Activated CD8-positive, alpha-beta memory T cell treated with anti-CD3 and anti-CD28 coated beads for 36 hours (primary cell): ENCODE measurements at places on chromosomes 5 and 9. TPM values are rescaled to one million over a fixed set of nuclear protein-coding genes. Genes with fewer than 3 reads are reported as not detected.

SLC25A2 gene
- total RNA-seq, result 0.19 TPM

FST gene
- not detected for total RNA-seq

MACROH2A1 gene
- total RNA-seq, result 198 TPM

LVRN gene
- total RNA-seq, result not detected

CHD1 gene
- 66.1 TPM for total RNA-seq

SV2C gene
- not detected for total RNA-seq

SPINK13 gene
- total RNA-seq, result not detected

LOX gene
- total RNA-seq, result not detected

PHF24 gene
- not detected for total RNA-seq

PTGES gene
- not detected for total RNA-seq

FGD3 gene
- 37.8 TPM for total RNA-seq

PCDHAC2 gene
- not detected for total RNA-seq

CAVIN4 gene
- 0.17 TPM for total RNA-seq
